Epithelial cell of umbilical artery (primary cell): ENCODE measurements at places on chromosomes 2 and 18. TPM values are rescaled to one million over a fixed set of nuclear protein-coding genes. Genes with fewer than 3 reads are reported as not detected.

The RRM2 gene
- total RNA-seq, result 56.2 and 63.5 TPM in 2 replicates

The VPS4B gene
- total RNA-seq, result 42.2 and 61.7 TPM in 2 replicates

The LINC00305 gene
- not detected in 2 replicates for total RNA-seq

The RIT2 gene
- total RNA-seq, result not detected in 2 replicates

The FHOD3 gene
- 0.32 and 0.61 TPM in 2 replicates for total RNA-seq

The PID1 gene
- 0.32 and 0.46 TPM in 2 replicates for total RNA-seq

The SH3RF3 gene
- total RNA-seq, result 2.9 and 6.1 TPM in 2 replicates

The RAB17 gene
- total RNA-seq, result under 0.01 TPM in 1 of 2 replicates, not detected in the other

The SLC30A3 gene
- total RNA-seq, result 0.32 TPM in 1 of 2 replicates, not detected in the other

The PELI1 gene
- total RNA-seq, result 18.2 and 24.8 TPM in 2 replicates

The ARHGAP28 gene
- total RNA-seq, result 27.2 and 29.9 TPM in 2 replicates

The BARD1 gene
- 17.2 and 25.2 TPM in 2 replicates for total RNA-seq

The TUBA3E gene
- total RNA-seq, result not detected in 2 replicates

The CAPN14 gene
- under 0.01 TPM in 2 replicates for total RNA-seq

The ALK gene
- total RNA-seq, result not detected in 2 replicates

The LCT gene
- not detected in 2 replicates for total RNA-seq

The GPR39 gene
- total RNA-seq, result not detected in 2 replicates

The RAPH1 gene
- 14.6 and 17.8 TPM in 2 replicates for total RNA-seq

The CDH20 gene
- total RNA-seq, result not detected in 2 replicates

The CCBE1 gene
- 0.97 and 1.2 TPM in 2 replicates for total RNA-seq

The FRZB gene
- not detected in 2 replicates for total RNA-seq

The ZCCHC2 gene
- 6.5 and 18.8 TPM in 2 replicates for total RNA-seq

The L3MBTL4 gene
- under 0.01 and 0.46 TPM in 2 replicates for total RNA-seq

The CPO gene
- 0.32 TPM in 1 of 2 replicates, not detected in the other for total RNA-seq

The PLCD4 gene
- total RNA-seq, result 0.97 and 2.1 TPM in 2 replicates

The DNER gene
- under 0.01 TPM in 1 of 2 replicates, not detected in the other for total RNA-seq

The ERFE gene
- total RNA-seq, result 0.30 and 0.32 TPM in 2 replicates

The CTNNA2 gene
- total RNA-seq, result under 0.01 TPM in 1 of 2 replicates, not detected in the other

The CTAGE1 gene
- total RNA-seq, result not detected in 2 replicates

The NXPH2 gene
- 0.32 TPM in 1 of 2 replicates, not detected in the other for total RNA-seq

The IL36G gene
- not detected in 2 replicates for total RNA-seq

The TMEM247 gene
- not detected in 2 replicates for total RNA-seq
